ENCODE measurements at places on chromosomes 6 and 20.

GRCh38 chr6:35192301-35192860, 21.4 kb upstream of the SCUBE3 start:
- DNase-seq: no peak

GRCh38 chr6:113394216-113394615, 462.9 kb upstream of the MARCKS start:
- DNase-seq: no peak

GRCh38 chr20:50245498-50246366, 55.1 kb downstream of the CEBPB start:
- no peak for DNase-seq

DNA sequence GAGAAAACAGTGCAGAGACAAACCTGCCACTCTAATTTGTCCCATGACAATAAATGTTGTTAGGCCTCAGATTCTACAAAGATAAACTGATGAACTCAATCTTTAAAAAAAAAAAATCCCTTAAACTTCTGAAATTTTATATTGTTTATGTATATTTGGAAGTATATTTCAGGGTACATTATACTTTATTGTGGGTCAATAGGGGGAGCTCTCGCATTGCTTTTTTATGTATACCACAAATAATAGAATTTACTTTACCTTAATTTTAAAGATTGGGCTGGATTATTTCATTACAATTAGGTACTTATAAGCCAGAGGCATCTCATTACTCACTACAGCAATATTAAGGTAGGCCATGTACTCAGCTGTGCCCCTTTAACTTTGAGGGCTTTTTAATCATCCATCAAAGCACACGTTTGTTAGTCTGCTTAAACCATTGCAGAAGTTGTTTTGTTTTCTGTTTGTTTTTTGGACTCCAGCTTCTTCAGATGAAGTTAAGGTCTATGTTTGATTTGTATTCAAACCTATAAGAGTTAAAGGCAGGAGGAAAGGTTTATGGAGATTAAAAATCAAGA, 56.3 kb upstream of the EYA4 start:
- no peak for DNase-seq

- DNase-seq: no peak
Measured at GRCh38 chr6:41801380-41801779, 13.9 kb downstream of the TOMM6 start.

DNA sequence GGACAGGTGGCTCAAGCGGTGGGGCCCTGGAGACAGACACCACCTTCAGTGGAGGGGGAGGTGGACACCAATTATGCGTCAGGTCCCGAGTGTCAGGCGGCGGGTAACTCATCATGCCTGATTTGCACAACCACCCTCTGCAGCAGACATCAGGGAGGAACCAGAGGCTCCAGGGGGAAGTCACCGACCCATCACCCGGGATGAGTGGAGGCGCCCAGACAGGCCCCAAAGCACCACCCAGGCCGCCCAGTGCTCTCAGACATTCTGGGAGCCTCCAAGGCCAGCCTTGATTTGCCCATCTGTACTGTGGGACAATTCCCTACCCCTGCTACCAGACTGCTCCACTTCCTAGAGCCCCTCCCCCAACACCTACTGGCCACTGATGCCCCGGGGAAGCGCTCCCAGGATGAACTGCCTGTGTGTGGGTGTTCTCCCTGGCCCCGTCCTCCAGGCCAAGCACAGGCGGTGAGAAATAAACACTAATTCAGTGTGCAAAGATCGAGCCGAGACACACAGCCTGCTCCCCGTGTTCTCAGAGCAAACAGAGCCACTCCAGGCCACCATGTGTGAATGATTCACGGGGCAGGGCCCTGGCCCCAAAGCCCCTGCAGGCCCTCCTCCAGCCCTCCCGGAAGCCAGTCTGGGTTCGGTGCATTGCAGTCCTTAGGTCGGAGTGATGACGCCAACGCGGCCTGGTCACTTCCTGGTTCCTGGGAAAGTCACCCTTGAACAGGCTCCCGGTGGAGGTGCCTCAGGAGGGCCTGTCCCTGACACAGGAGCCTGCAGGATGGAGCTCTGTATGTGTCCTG, 107.2 kb downstream of the ASXL1 start:
- DNase-seq: no peak

- DNase-seq: no peak
Measured at GRCh38 chr20:46034039-46034438, 5.0 kb downstream of the SLC12A5 start.

DNA sequence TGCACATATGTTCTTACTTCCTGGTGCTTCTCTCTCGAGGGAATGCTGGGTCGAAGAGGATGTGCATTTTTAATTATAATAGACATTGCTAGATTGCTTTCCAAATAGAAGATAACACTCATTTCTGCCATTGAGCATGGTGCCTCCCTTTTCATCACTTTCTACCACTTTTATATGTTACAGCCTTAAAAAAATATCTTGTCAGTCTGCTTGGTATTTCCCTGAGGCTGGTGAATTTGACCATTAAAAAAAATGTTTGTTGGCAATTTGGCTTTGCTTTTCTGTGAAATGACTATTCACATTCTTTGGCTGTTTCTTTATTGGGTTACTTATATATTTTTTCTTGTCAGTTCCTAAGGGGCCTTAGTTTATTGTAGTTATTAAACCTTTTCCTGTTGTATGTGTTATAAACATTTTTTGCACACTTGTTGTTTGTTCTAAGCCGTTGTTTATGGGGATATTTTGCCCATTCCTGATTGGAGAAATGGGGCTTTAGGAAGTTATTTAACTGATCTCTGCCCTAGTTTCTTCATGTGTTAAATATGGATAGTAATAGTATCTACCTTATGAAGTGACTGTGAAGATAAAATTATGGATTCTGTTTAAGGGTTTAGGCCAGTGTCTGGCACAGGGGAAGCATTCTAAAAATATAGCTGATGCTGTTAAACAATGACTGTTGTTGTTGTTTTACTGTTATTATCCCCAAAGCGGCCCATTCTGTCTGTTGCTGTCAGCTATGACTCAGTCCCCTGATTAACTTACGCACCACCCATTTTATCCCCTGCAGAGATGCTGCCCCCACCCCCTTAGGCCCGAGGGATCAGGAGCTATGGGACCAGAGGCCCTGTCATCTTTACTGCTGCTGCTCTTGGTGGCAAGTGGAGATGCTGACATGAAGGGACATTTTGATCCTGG, 3.8 kb downstream of the DDR1 start:
- DNase-seq: no peak

- DNase-seq: no peak
Measured at GRCh38 chr6:131822119-131822518, 14.3 kb downstream of the ENPP1 start.

Measured in stimulated activated CD8-positive, alpha-beta memory T cell treated with anti-CD3 and anti-CD28 coated beads, Interleukin-7, amount 100 ng/mL, for 1 hour (primary cell).